ENCODE measurements at places on chromosomes 4 and X.

GRCh38 chr4:84683064-84683850, 100.3 kb downstream of the CDS1 start:
- H3K4me3 ChIP-seq: no peak overlapping the region
- DNase-seq: no peak
- no peak overlapping the region for H3K27ac ChIP-seq

GRCh38 chr4:1017211-1017610, 5.8 kb downstream of the FGFRL1 start:
- no peak for DNase-seq
- H3K36me3 ChIP-seq: peaks cover 4% of the 10 kb centered on the region
- no peak overlapping the region for H3K27ac ChIP-seq
- no peaks in the 10 kb centered on the region for H3K27me3 ChIP-seq
- H3K4me1 ChIP-seq: peaks cover 14% of the 10 kb centered on the region

GRCh38 chrX:35340465-35340864, 397.9 kb downstream of the FAM47B start:
- no peak overlapping the region for H3K4me3 ChIP-seq
- H3K27me3 ChIP-seq: no peaks in the 10 kb centered on the region
- H3K36me3 ChIP-seq: no peaks in the 10 kb centered on the region
- DNase-seq: no peak

- H3K27me3 ChIP-seq: no peaks in the 10 kb centered on the region
- no peak for DNase-seq
- no peak overlapping the region for H3K27ac ChIP-seq
- no peaks in the 10 kb centered on the region for H3K36me3 ChIP-seq
These were observed 54.7 kb upstream of the EPHA5 start for GRCh38 chr4:65724973-65725372.

- no peaks in the 10 kb centered on the region for H3K4me1 ChIP-seq
- DNase-seq: no peak
- no peaks in the 10 kb centered on the region for H3K27me3 ChIP-seq
- H3K4me3 ChIP-seq: no peak overlapping the region
- H3K36me3 ChIP-seq: peaks cover 5% of the 10 kb centered on the region
- no peak overlapping the region for H3K27ac ChIP-seq
These were observed 19.3 kb downstream of the NOA1 start for GRCh38 chr4:56958111-56958517.

GRCh38 chr4:55321707-55322264, 24.3 kb upstream of the SRD5A3 start:
- no peaks in the 10 kb centered on the region for H3K36me3 ChIP-seq
- H3K27ac ChIP-seq: no peak overlapping the region
- peak; percentile 88 for DNase-seq
- no peak overlapping the region for H3K4me3 ChIP-seq
- no peaks in the 10 kb centered on the region for H3K27me3 ChIP-seq

- H3K27ac ChIP-seq: no peak overlapping the region
- DNase-seq: no peak
- no peaks in the 10 kb centered on the region for H3K36me3 ChIP-seq
- H3K4me3 ChIP-seq: no peak overlapping the region
These were observed 20.6 kb downstream of the DCHS2 start for GRCh38 chr4:154471032-154471431.

- no peaks in the 10 kb centered on the region for H3K27me3 ChIP-seq
- no peak overlapping the region for H3K4me3 ChIP-seq
- DNase-seq: peak; percentile 28
- no peaks in the 10 kb centered on the region for H3K36me3 ChIP-seq
These were observed 194.8 kb downstream of the SOWAHB start for GRCh38 chr4:76703123-76703490.

DNA sequence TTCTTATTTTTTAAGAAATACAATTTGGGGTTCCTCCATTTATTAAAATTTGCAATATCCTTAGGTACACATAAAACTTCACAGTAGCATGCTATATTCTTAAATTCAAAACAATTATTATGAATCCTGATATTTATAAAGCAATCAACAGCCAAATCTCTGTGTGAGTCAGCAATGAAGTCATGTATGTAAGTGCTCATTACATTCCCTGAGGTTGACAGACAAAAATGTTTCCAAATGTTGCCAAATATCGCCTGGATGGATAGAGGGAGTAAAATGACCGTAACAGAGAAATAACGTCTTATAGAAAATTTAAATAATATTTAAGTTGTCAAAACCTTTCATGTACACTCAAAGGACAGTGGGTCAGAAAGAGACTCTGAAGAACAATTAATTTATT, 220.0 kb downstream of the PCDH18 start:
- DNase-seq: no peak
- no peak overlapping the region for H3K4me3 ChIP-seq
- H3K27ac ChIP-seq: no peak overlapping the region
- H3K27me3 ChIP-seq: no peaks in the 10 kb centered on the region

DNA sequence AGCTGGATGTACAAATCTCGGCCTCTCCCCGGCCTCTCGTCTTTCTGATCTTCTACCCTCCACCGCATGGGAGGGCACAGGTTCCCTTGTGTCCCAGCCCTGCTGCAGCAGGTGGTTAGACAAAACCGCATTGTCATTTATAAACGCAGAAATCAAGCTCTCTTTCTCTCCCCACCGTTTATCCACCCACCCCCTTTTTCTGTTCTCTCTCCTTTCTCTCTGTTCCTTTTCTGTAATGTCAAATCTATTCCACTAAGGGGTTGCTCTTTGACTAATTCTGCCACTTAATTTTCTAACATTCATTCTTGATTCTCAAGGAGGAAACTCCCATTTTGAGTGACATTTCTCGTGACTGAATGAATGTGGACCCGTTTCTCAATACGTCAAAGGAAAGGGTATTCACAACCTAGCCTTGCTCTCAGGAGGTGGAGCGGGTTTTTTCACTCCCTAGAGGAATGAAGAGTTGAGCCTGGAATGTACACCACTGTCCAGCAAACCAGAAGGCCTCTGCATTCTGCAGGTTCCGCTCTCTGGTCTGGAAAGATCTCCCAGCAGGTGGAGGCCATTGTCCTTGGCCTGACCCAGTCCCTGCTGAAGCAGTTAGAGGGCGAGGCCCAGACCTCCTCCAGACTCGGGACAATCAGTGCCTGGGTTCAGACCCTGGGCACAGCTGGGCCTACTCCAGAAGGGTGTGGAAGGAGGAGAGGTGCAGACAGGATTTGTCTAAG, 70.9 kb upstream of the ENPP6 start:
- H3K4me1 ChIP-seq: no peaks in the 10 kb centered on the region
- H3K27ac ChIP-seq: no peak overlapping the region
- no peaks in the 10 kb centered on the region for H3K36me3 ChIP-seq
- H3K27me3 ChIP-seq: no peaks in the 10 kb centered on the region
- no peak for DNase-seq
- no peak overlapping the region for H3K4me3 ChIP-seq

DNA sequence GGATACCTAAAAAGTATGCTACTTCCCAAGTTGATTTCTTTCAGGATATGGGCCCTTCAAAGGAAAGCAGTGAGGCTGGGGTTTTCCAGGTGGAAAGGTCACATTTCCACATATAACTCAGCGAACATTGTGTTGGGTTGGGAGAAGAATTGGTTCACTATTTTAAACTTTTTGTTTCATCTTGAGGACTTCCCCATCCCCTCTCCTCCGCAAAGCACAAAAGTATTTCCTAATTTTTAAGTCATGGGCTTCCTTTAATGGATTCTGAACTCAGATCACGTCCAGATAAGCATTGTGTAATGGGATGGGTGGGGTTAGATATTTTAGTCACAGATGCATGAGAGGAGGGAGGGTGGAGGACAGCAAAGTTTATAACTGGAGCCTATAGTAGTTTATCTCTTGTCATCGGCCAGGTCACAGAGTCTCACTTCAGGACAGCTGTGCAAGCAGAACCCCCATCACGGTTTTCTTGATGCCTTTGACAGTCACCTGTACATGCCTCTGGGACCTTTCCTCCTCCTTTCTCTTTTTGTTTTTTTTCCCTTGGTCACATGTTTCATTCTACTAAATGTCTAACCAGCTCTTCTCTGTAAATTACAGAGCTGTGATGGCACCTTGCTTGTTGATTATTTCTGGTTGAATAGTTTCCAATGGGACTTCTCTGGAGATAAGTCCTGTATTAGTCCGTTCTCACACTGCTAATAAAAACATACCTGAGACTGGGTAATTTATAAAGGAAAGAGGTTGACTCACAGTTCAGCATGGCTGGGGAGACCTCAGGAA, 115.4 kb downstream of the PTTG2 start:
- DNase-seq: no peak
- no peaks in the 10 kb centered on the region for H3K27me3 ChIP-seq
- no peak overlapping the region for H3K27ac ChIP-seq
- H3K4me1 ChIP-seq: peaks cover 23% of the 10 kb centered on the region

GRCh38 chr4:153804722-153805121, 15.8 kb upstream of the SFRP2 start:
- no peaks in the 10 kb centered on the region for H3K4me1 ChIP-seq
- DNase-seq: no peak
- no peaks in the 10 kb centered on the region for H3K27me3 ChIP-seq

DNA sequence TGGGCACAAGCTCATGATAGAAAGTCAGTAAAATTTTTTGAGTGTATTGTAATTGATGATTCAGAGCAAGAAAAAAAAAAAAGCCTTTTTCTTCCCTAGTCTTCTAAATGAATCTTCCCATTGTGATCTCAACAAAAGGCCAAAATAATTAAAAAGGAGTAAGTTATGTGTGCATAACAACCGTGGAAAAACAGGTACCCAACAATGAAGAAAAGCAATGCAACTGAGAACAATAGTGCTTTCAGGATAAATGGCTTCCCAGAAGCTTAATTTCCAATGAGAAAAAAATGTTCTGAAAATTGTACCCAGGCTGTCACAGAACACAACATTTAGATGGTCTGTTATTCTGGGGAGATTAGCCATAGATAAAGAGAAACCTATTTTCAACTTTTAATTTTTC, 399.0 kb upstream of the AGA start:
- H3K27me3 ChIP-seq: no peaks in the 10 kb centered on the region
- DNase-seq: no peak
- H3K27ac ChIP-seq: no peak overlapping the region
- no peak overlapping the region for H3K4me3 ChIP-seq
- no peaks in the 10 kb centered on the region for H3K4me1 ChIP-seq
- H3K36me3 ChIP-seq: no peaks in the 10 kb centered on the region

DNA sequence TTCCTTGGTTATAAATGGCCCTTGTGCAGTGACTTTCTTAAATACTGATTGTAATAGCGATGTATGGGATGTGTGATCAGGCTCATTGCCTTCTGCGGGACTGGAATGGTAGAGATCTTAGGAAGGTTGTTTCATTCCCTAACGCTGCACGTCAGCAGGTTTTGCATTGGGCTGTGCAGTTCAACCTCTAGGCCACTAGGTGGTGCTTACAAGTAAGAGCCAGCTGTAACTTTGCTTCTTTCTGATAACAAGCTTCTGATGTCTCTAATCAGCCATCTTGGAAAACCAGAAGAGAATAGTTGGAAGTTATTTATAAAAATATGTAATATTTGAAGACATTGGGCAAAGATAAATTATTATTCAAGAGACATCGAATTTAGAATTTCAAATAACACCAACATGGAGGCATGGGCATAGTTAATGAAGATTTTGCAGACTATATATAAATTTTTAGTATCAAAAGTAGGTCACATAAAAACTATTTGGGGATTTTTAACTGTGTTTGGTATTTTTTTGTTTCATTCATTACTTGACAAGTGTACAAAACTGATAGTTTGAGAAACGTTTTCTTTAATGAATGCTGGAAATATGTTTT, 339.7 kb upstream of the PCDH7 start:
- no peaks in the 10 kb centered on the region for H3K4me1 ChIP-seq
- no peak overlapping the region for H3K4me3 ChIP-seq
- no peaks in the 10 kb centered on the region for H3K27me3 ChIP-seq

DNA sequence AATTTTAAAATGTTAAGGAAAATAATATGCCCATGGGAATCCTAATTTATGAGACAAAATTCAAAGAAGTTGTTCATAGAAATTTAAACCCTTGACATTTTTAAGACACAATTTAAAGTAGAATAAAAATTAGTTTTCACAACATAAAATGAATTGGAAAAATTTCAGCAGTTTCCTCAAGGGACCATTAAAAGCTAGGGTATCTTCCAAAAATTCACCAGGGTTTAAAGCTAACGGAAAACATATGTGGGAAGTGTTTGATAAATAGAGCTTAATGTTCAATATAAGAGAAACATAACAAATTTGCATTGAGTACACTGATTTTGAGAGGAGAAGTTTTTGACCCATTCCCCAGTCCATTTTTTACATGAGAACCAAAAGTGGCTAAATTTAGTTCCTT, 228.9 kb upstream of the TTC29 start:
- H3K27me3 ChIP-seq: no peaks in the 10 kb centered on the region
- no peaks in the 10 kb centered on the region for H3K36me3 ChIP-seq
- DNase-seq: no peak

DNA sequence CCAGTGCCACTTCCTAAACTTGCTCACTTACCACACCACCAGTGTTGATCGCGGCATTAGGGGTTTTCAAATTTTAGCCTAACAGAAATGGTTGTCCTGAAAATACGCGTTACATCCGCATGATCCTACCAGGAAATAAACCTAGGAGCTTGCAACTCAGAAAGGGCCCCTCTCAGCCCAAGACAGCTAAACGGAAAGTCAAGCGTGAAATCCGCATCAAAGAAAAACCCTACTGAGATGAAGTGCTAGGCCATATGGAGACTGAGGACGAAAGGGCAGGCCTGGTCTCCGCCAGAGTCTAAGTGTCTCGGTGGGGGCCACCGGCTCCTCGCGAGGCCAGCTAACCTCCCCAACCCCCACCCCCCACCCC, 626 bp downstream of the YTHDC1 start:
- H3K27me3 ChIP-seq: no peaks in the 10 kb centered on the region
- H3K36me3 ChIP-seq: no peaks in the 10 kb centered on the region
- H3K27ac ChIP-seq: peak overlapping the region; percentile 89
- DNase-seq: no peak
- peaks cover 20% of the 10 kb centered on the region for H3K4me1 ChIP-seq

GRCh38 chr4:66777097-66777496, 768.2 kb downstream of the CENPC start:
- no peak overlapping the region for H3K4me3 ChIP-seq
- H3K36me3 ChIP-seq: no peaks in the 10 kb centered on the region
- no peak overlapping the region for H3K27ac ChIP-seq
- no peaks in the 10 kb centered on the region for H3K27me3 ChIP-seq
- no peak for DNase-seq

DNA sequence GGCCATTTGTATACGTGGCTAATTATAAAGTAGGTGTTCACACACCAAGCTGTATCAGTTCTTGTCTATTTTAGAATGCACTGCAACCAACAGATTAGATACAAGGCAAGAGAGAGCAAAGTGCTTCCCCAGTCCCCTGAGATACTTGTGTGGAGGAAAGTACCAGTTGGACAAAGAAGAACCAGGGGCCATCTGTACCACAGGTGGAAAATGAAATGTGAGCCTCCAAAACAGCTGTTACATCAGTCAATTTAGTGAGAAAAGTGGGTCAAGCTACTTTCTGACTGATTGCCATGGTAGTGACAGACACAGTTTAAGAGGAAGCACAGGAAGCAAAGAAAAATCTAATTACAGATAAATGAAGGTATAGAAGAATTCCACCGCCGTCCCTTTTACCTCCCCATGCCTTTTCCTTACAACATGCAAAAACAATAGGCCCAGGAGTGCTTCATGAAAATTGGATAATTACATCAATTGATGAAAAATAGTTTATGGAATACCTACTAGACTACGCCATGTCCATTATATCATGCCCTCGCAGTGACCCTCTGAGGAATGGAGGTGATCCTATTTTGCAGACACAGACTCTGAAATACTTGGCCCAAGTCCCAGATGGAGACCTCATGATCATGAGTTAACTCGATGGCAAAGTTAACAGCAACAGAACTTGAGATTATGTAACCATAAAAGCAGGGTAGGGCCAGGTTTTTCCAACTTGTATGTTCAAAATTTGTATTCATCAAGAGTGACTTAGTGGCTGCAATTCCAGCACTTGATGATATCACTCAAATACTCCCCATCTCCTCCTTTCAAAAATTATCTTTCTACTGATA, 15.8 kb downstream of the SMPX start:
- no peak overlapping the region for H3K4me3 ChIP-seq
- H3K4me1 ChIP-seq: no peaks in the 10 kb centered on the region
- no peak for DNase-seq

Data from HCT116 (cell line).